ENCODE measurements at places on chromosomes 16 and 17.

- no peak for DNase-seq
Observed at GRCh38 chr17:64092113-64092512, 37.8 kb downstream of the ERN1 start.

- no peak for DNase-seq
Observed at GRCh38 chr17:36901506-36901905, 35.8 kb upstream of the LHX1 start.

DNA sequence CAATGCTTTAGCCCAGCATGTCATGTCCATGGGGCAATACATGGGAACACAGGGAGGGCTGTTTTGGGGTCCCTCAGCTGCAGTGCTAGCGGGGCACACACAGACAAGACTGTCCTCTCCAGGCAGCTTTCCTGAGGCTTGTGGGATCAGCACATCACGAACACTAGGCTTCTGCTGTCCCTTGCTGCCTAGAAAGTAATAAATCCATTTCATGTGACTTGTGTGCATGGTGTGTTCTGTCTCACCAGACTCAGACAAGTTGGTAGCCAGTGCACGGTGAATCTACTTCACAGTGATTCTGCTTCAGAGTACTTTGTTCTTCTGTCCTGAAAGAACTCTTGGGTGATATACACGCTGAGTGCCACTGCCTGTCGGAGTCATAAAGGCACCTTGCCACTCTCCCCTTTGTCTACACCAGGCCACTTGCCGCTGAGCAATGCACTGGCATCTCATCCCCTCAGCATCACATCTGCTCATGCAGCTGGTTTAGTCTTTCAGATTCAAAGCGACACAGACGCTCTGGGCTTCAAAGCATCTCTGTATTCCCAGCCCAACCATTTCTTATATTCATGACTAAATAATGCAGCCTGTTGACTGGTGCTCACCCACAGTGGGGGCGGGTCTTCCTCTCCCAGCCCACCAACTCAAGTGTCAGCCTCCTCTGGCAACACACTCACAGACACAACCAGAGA lies 95.2 kb upstream of the COX10 start:
- DNase-seq, result no peak

DNA sequence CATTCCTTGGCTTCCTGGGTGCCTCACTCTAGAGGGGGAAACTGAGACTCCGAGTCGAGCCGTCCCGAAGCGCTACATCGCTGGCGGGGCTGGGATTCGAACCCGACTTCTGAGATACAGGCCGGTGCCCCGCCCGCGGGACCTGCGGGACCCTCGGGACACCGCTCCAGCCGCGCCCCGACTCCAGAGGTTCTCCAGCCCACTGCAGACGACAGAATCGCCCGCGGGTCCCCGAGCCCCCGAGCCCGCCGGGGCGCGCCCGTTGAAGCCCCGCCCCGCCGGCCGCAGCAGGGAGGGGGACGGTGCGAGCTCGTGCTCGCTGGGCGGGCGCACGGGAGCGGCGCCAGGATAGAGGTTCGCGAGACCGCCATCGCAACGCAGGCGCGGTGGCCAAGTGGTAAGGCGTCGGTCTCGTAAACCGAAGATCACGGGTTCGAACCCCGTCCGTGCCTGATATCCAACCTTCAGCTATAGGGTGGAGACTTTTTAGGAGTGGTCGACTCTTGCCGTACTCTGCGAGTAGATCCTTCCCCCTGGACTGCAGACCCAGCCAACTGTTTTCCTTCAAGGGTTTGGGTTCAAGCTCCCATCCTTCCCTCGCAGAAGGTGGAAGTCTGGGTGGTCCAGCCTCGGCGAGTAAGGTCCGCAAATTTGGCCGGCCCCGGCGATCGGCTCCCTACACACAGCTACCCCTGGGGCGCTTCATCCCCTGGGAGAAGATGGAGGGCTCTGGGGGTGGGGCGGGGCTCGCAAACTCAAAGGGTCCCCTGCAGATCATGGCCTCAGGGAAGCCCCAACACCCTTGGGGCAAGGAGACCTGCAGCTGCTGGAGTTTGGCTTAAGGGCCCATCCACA lies 214.6 kb downstream of the MRTFB start:
- peak; percentile 85 for DNase-seq

GRCh38 chr16:18800293-18800692 lies 1.1 kb downstream of the ARL6IP1 start:
- no peak for DNase-seq

DNA sequence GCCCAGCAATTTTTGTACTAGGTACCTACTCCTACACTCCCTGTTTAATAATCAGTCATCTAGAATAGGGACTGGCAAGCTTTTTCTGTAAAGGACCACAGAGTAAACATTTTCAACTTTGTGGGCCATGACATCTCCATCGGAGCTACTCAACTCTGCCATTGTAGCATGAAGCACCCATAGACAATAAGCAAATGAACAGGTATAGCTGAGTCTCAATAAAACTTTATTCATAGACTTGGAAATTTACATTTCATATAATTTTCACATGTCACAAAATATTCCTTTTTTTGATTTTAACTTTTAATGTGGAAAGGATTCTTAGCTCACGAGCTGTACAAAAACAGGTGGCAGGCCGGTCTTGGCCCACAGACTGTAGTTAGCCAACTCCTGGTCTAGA lies 345.8 kb downstream of the SOX9 start:
- no peak for DNase-seq

GRCh38 chr16:56481468-56482122 lies 30.2 kb downstream of the OGFOD1 start:
- DNase-seq, result no peak

- no peak for DNase-seq
Observed at GRCh38 chr17:48546924-48547807, 2.3 kb upstream of the HOXB2 start.

GRCh38 chr16:84611041-84611440 lies 6.8 kb downstream of the COTL1 start:
- no peak for DNase-seq

DNA sequence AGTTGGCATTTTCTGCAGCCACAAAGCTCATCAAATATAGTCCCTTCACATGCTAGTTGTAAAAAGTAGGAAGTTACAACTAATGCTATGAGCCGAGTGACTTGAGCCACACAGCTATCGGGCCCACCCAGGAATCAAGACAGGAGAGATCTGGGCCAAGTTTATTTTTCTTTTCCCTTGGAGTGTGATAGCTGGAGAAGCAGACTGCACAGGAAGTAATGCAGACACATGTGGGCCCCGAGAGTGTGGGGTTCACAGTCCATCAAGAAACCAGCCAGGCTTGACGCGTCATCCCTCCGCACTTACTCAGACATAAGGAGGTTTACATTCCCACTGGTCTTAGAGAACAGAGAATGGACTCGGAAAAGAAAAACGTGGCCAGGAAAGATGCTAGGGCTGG lies 403.1 kb upstream of the CDH11 start:
- DNase-seq, result peak; percentile 42

DNA sequence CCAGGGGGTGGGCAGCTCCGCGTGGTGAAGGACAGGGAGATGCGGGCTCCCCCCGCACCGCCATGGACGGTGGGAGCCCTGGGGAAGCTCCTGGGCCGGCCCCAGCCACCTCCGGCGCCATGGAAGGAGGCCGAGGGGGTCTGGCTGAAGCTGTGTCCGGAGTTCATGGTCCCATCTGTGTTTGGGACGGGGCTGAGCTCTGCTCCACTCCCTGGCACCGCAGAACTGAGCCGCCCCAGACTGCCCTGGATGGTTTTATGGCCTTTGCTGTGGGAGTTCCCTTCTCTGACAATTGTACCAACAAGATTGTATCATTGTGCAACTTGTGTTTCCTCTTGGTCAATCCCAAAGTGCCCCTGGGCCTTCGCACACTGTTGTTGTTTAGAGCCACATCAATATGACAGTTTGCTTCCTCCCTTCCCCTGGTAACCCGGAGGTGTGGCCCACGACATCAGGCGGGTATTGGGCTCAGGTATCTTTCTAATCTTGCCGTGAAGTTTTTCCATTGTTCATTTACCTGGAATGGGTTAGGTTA lies 942 bp downstream of the KRT23 start:
- DNase-seq, result no peak

GRCh38 chr17:49691086-49691676 lies 13.3 kb upstream of the SPOP start:
- DNase-seq, result no peak

DNA sequence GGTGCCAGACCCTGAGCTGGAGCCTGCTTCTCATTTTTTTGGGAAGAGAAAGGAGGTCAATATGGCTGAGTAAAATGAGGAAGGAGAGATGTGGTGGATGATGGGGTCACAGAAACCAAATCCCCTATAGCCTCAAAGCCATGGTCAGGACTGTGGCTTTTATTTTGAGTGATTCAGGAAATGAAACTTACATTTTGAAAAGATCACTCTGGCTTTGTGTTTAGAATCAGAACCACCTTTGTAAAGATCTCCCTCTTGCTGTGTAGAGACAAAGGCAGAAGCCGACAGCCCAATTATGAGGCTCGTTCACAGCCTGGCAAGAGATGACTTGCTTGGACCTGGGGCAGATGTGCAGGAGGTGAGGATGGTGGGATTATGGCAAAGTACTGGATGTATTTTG lies 121.6 kb upstream of the ANKFN1 start:
- no peak for DNase-seq

All from brain pericyte (primary cell).